ENCODE measurements at places on chromosomes 13 and 19.

DNA sequence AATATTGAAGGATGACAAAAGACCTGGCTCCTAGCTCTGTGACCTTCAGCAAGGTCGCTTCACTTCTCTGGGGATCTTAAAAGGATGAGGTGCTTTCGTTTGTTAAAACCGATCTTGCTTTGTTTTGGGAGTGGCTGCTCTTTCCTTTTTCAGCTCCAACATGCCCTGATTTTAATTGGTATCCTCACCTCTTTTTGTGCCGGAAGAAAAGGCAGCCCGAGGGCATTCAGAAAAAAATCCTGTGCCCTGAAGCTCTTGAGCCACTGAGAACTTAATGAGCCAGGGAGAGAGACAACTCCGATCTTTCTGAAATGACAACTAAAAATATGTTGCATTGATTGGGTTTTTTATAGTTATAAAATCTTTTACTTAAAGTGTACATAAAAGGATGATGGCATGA is 19.4 kb downstream of the CLDN10 start:
- DNase-seq: no peak

- DNase-seq: no peak
These were observed 30.6 kb downstream of the TMEM161A start for GRCh38 chr19:19107654-19108053.

- DNase-seq: no peak
These were observed 671 bp downstream of the MCOLN1 start for GRCh38 chr19:7522923-7523667.

GRCh38 chr13:48448285-48448958 is 35.5 kb upstream of the LPAR6 start:
- DNase-seq: no peak

DNA sequence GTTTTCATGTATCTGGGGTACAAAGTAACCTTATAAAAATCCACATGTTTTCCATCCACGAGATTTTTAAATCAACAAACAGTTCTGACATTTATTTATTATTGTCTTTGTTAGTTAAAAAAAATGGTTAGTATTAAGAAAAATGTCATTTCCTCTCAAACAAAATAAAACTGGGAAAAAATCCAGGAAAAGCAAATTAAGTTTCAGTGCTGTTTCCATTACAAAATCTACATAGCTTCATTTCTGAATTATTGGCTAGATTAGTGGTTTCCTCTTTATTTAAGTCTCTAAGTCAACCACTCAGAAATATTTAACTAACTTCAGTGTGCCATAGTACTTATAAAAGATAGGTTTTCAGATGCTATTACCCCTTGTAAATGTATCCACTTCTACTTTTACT is 49.1 kb downstream of the MZT1 start:
- no peak for DNase-seq

DNA sequence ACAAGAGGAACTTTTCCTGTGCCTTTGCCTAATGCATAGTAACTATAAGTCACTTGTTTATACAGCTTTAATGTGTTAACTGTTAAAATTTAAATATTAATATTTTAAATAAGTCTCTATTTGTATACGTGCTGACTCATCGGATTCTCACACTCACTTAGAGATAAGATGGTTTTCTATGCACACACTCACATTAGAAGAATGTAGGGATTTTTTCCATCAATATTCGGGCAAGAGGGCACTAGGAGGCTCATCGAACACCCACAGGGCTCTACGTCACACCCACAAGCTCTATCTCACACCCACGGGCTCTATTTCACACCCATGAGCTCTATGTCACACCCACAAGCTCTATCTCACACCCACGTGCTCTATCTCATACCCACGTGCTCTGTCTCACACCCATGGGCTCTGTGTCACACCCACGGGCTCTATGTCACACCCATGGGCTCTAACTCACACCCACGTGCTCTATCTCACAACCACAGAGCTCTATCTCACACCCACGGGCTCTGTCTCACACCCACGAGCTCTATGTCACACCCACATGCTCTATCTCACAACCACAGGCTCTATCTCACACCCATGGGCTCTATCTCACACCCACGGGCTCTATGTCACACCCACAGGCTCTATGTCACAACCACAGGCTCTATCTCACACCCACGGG is 73.4 kb downstream of the COL4A2 start:
- no peak for DNase-seq

- DNase-seq: no peak
These were observed 23.8 kb downstream of the CYP4F12 start for GRCh38 chr19:15696654-15697194.

- DNase-seq: no peak
These were observed 8.4 kb downstream of the RGL3 start for GRCh38 chr19:11410682-11411081.

GRCh38 chr13:24911133-24911908 is 147.4 kb downstream of the RNF17 start:
- no peak for DNase-seq

DNA sequence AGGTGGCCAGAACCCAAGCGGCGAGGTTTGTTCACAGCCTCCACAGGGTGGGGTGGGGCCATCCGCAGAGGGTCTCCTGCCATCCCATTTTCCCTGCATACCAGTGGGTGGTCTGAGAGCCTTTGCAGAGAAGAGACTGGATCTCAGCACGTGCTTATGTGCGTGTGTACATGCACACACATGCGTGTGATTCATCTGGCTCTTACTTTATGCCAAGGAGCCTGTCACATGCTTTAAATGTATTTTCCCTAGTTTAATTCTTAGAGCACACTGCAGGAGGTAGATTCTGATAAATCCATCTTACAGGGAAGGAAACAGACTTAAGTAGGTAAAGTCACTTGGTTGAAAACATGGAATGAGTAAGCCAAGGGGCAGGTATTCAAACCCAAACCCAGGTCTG is 47.1 kb downstream of the CAPN12 start:
- DNase-seq: no peak

DNA sequence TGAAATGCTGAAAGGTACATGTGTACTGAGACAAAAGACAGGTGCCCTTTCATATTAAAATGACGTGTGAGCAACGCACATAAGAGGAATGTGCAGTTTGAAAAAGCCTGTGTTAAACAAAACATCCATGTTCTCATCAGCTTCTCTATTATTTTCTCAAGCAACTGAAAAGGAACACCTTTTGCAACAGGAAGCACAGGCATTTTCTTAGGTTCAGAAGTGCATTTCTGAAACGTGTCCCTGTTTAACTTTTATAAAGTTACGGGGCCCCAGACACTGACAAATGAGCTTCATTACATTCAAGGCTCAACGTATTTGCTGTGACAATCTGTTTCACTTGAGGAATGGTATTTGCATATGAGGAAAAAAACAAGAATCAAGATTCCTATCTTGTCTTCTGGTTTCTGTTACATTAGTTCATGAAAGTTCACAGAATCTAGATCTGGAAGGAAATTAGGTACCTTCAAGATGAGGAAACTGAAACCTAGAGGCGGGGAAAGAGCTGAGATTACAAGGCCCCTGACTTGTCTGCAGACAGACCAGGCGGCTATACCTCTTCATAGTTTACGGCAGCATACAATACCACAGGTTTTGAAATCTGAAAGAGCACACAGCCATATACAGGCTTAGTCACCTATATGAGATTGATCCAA is 431.7 kb downstream of the KLF12 start:
- DNase-seq: no peak

- no peak for DNase-seq
These were observed 32.0 kb downstream of the CAPN12 start for GRCh38 chr19:38712161-38712748.

DNA sequence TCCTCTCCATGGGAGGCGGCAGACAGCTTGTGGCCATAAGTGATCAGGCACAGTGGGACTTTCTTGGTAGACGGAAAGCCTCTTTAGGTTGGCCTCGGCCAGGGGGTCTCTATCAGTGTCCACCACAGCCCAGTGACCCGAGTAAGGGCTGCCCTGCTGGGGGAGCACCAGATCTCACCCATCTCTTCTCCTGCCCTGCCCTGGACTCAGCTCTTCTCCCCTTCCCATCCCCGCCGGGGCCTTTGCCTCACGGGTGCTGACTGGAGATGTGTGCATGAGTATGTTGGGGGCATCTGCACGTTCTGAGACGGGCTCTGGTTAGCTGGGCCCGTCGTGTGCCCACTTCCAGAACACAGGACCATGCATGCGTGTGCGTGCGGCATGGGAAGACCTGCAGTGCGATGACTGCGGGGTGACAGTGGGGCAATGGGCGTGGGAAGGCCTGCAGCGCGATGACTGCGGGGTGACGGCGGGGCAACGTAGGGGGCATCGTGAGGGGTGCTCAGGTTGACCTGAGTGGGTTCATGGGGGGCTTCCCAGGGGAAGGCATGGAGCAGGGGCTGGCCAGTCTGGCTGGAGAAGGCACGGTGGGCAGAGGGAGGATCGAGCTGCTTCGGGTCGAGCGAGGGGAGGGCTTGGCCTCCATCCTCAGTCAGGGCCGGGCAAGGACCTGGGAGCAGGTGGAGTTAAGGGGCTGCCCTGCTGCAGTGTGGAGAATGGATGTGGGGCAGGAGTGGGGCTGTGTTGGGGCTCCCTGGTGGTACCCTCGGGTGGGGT is 15.9 kb downstream of the EPN1 start:
- DNase-seq: no peak

GRCh38 chr13:90388887-90389452 is 958.5 kb upstream of the MIR17HG start:
- no peak for DNase-seq

Data from DMS 273 treated with DMSO at 0.1 percent for 48 hours (cell line).